ENCODE measurements at places on chromosomes 16 and 17.

- no peak for DNase-seq
Observed at GRCh38 chr17:48121923-48122664, 14.5 kb downstream of the SNX11 start.

GRCh38 chr17:57429966-57430365 is 173.6 kb downstream of the MSI2 start:
- DNase-seq, result no peak

DNA sequence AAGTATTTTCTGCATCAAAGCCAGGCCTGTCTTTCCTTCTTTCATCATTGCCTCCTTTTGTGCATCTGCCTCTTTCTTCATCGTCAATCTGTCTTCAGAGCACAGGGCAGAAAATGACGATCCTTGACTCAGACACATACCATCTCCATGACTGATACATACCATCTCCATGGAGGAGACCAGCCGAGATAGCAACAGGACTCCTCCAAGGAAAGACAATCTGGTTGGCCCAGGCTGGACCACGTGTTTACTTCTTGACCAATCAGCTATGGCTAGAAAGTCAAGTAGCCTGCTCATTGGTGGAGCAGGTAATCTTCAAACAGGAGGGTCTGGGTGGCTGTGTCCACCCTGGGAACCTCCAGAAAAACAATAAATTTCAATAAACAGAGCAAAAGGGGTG is 164.6 kb downstream of the CPPED1 start:
- no peak for DNase-seq

GRCh38 chr16:2964475-2965336 is 631 bp downstream of the KREMEN2 start:
- DNase-seq, result peak; percentile 56

GRCh38 chr17:4616476-4616875 is 25.0 kb downstream of the ALOX15 start:
- no peak for DNase-seq

DNA sequence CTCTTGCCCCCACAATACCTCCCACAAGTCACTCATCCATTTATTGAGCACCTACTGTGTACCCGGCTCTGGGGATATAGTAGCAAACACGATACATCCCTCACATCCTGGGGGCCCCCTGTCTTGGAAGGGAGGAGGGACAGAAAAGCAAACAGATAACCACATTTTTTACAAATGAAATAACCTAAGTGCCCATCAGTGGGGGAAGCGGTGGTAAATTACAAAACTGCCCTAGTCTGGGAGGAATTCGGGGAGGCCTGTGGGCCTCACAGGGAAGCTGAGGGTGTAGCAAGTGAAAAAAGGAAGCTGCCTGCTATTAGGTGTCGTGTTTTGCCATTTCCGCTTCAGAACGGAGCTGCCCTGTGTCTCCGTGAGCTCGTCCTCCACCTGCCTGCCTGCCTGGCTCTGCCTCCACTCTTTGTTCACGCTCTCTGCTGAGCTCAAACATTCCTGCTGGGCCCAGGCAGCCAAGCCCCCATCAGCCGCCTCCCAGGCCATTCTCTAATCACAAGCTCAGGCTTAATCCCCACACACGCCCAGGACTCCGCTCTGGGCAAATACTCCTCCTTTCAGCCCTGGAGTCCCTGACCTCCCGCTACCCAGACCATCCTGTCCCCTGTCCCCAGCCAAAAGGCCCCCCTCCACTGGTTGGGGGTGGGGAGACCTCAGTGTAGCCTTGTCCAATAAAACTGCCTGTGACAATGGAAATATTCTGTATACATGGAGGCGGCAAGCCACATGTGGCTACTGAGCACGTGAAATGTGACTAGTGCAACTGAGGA is 10.2 kb upstream of the SEC14L5 start:
- DNase-seq, result no peak

- no peak for DNase-seq
Observed at GRCh38 chr16:50068550-50068949, 2.8 kb downstream of the HEATR3 start.

- DNase-seq, result no peak
Observed at GRCh38 chr16:6016530-6017184, 919.1 kb upstream of the EEF2KMT start.

GRCh38 chr16:29991571-29991904 is 3.9 kb downstream of the HIRIP3 start:
- no peak for DNase-seq

DNA sequence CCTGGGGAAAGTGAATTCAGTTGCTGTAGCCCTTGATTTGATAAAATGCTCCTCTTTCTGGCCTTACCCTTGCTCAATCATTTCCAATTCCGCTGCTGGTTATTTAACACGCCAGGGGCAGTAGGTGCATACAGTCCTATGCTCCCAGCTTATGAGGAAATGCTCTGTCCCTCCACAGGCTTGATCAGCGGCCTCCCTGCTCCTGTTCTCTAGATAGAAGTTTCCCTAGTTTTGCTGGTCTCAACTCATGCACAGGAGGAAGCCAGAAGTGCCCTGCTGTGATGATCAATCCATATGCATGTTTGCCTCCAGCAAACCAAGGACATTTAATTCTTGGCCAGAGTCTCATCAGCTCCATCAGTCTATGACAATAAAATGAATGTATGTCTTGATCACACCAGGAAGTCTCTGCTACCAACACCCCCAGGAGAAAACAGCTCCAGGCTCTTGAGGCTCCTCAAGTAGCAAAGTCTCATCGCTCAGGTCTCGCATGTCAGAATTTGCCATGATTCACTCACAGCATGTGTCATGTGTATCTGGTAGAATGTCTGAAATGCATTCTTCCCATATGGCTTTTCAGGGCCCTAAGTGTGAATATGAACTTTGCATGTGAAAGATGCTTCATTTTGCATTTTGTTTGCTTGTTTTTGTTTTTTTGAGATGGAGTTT is 208.9 kb downstream of the CDH13 start:
- no peak for DNase-seq

- DNase-seq, result no peak
Observed at GRCh38 chr17:50203604-50204345, 2.3 kb upstream of the COL1A1 start.

GRCh38 chr17:7328009-7328408 is 1.1 kb downstream of the NEURL4 start:
- no peak for DNase-seq

DNA sequence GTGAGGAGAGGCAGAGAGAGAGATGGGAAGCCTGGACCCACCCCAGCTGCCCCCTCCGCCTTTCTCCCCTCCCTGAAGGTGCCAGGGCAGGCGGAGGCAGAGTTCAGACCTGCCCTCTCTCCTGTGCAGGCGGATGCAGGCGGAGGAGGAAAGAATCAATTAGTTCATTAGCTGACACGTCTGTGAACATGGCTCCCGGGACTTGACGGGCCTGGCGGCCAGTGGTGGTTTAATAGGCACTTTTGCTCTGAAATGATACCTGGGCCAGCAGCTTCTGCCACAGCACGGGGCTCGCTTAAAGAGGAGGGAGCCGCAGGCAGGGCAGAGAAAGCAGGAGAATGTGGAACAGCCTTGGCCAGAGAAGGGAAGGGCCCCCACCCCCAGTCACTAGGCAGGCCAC is 98.1 kb downstream of the SDK2 start:
- DNase-seq, result no peak

GRCh38 chr16:86707171-86707570 is 128.8 kb downstream of the FOXL1 start:
- DNase-seq, result no peak

DNA sequence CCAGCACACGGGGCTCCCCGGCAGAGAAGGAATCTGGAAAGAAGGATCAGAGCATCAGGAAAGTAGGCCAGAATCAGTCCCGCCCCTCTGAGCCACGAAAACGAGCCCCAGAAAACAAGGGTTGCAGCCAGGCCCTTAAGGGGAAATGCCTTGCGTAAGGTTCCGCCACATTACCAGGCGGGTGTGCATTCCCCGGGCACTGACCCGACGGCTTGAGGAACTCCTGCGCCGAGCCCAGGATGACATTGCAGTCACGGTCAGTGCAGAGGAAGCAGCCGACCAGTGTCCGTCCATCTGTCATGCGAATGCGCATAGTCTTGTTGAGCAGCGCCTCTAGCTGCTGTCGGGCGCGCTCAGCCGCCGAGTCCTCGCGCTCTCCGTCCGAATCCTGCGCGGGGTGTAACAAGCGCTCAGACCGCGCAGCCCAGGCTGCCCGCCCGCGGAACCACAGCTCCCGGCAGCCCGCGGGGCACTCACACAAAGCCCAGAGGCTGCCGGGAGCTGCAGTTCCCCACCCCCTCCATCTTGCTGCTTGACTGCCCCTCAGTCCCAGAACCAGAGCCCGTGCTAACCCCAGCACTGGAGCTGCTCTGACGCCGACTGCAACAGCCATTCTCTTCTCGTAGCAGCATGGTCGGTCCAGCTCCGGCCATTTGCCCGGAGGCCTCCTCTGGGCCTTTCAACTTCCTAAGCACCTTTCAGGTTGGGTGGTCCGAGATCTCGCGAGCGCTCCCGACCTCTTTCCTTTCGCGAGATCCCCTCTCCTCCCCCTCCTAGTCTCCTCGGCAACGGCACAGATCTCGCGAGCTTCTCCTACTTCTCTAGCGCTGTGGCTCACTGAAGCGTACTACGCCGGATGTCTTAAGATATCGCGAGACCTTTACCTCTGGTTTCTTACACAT is at the start of gene NAA38:
Gene NAA38 (minus strand): TSS at position 749 of the 902 bp plus-strand sequence. CDS start 96 bp downstream, at position 653.
- DNase-seq, result peak; percentile 99

Measured in NCI-H460 (cell line).